HCEC 1CT (cell line): ENCODE measurements at places on chromosomes 5 and 9.

DNA sequence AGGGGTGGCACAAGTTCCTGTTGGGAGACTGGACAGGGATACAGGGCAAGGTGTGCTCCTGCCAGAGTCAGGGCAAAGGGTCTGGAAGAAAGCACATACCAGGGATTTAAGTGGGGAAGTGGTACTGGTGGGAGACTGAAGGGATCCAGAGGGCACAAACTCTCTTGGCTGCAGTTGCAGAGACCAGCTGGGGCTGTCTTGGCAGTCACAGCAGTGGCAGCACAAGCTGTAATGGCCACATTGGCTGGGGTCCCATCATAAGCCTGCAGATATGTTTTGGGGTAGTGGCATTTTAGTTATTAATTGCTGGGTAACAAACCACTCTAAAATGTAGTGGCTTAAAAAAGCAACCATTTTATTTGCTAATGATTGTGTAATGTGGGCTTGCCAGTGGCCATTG lies 492.2 kb downstream of the ENC1 start:
- no peak for DNase-seq

GRCh38 chr5:94998670-94999069 lies 286.2 kb downstream of the MCTP1 start:
- DNase-seq = no peak

- DNase-seq = no peak
Measured at GRCh38 chr5:173733831-173734501, 117.5 kb upstream of the BOD1 start.

GRCh38 chr5:159917994-159918393 lies 1.7 kb downstream of the ADRA1B start:
- DNase-seq = no peak

- peak; percentile 83 for DNase-seq
Measured at GRCh38 chr9:16521868-16522411, 348.5 kb downstream of the BNC2 start.

DNA sequence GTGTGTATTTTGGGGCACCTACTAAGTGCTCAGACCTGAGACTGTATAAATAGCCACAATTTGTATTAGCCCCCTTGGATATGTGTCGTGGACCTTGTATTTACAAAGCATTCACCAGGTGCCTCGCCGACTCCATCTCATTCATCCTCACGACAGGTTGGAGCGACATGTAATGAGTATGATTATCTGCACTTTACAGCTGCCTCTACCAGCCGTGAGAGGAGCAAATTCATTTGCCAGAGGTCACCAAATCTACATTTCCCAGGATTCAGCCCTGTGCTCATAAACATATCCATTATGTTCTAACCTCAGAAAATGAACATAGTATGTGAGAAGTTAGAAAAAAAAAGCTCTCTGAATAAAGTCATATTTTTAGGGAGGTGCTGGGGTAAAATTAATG lies 167.4 kb downstream of the ZDHHC21 start:
- DNase-seq = no peak

- no peak for DNase-seq
Measured at GRCh38 chr5:176743136-176743861, 67.1 kb upstream of the UNC5A start.

DNA sequence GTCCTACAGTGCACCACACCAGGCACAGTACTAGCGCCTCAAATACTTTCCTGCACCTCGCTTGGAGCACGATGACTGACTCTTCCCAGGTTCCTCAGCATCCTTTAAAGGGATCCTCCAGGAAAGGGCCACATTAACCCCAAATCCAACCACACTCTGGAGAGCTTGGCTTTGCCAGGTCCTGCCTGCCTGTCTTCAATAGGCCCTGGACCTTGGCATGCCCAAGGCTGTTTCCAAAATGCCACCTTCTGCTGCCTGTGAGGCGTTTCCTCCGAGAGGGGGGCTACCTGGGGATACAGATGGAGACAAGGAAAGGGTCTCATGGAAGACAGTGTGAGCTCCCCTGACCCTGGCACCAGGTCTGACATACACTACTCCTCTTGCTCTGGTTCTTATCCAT lies 169.9 kb downstream of the DAB2IP start:
- DNase-seq = no peak

GRCh38 chr9:4197548-4197947 lies 102.3 kb downstream of the GLIS3 start:
- DNase-seq = no peak

GRCh38 chr5:67015541-67016191 lies 180.9 kb downstream of the CD180 start:
- peak; percentile 51 for DNase-seq

- no peak for DNase-seq
Measured at GRCh38 chr5:153794327-153794726, 244.4 kb downstream of the FAM114A2 start.

- DNase-seq = peak; percentile 37
Measured at GRCh38 chr5:78328585-78329173, 31.7 kb upstream of the SCAMP1 start.

- no peak for DNase-seq
Measured at GRCh38 chr5:149667084-149667828, 62.9 kb upstream of the PPARGC1B start.

DNA sequence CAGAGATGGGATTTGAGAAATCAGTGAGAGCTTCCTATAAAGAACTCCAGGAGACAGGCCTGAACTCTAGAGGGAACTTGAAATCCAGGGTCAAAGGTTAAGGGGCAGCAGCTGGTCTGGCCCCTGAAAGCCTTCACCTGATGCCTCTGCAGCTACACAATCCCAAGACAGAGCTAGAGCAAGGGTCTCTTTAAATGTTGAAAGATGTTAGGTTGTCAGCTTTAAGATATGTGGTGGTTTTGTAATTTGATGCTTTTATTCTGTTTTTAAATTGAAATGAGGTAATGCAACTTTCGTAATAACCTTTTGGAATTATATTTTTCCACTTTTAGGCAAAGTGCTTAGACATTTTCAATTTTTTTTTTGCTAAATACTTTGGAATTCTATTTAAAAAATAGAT lies 2.4 kb downstream of the SOWAHA start:
- DNase-seq = peak; percentile 69

DNA sequence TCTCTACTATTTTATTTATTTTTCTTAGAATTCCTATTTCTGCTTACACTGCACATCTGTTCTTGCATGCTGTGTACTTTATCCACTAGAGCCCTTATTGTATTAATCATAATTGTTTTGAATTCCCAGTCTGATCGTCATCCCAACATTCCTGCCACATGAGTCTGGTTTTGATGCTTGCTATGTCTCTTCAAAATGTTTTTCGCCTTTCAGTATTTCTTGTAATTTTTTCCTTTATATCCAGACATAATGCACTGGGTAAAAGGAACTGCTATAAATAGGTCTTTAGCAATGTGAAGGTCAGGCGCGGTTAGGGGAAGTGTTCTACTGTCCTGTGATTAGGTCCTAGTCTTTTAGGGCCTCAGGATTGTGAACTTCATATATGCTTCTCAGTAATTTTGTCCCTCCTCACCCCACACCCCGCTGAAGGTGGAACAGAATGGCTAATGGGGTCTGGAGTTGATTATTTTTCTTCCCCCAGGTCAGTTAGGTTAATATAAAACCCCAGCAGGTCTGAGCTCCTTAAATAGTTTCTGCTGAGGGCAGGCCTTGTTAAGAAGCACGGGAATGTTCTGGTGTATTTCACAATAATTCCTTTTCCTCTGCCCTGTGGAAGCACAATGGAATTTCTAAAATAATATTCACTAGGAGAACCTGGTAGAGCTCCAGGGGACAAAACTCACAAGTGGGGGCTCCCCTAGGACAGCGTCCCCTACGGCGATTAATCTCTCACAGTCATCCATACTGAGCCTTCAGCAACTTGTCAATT lies 146.6 kb upstream of the TUT7 start:
- peak; percentile 98 for DNase-seq

GRCh38 chr5:36744773-36745589 lies 131.6 kb upstream of the NIPBL start:
- DNase-seq = peak; percentile 7

DNA sequence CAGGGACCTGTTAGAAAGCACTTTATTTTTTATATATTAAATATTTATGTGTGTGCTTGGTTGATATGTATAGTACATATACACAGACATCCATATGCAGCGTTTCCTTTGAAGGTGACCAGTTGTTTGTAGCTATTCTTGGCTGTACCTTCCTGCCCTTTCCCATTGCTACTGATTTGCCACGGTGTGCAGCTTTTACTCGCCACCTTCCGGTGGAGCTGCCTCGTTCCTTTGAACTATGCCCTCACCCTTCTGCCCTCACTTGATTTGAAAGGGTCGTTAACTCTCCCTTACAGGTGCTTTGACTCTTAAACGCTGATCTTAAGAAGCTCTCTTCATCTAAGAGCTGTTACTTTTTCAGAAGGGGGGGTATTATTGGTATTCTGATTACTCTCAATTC lies 20.5 kb downstream of the RGMB start:
- no peak for DNase-seq

- DNase-seq = no peak
Measured at GRCh38 chr5:88662846-88663245, 220.1 kb downstream of the MEF2C start.

DNA sequence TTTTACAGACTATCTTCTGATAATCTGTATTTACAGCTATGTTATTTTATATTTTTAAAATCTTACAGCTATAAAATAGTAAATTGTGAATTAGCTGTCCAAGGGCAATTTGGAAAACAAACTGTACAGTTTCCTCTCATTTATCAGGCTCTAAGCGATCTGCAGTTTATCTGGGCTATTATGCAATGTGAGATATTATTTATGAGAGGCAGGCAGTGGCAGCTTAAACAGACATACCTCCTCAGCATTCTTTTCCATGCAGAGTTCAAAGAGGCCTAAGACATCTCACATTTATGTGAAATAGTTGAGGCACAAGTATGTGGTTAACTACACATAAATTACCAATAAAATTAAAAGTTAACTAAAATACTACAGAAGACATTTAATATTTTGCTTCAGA lies 10.2 kb downstream of the NIPSNAP3B start:
- DNase-seq = no peak

DNA sequence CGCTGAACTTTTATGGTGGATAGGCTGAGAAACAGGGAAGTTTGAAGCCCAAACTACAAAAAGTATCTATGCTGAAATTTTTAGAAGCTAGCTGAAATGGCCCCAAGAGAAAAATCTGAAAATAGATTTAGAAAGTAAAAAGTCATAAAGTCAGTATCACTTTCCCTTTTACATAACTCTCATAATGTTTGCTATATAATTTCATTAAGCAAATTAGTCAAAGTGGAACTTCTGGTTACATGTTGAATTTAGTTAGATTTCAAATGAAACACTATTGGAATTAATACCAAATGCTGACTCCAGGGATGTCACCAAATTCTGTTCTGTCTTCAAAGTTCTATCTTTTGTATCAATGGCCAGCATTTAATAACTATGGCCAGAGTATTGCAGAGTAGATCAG lies 126.9 kb downstream of the TTC39B start:
- no peak for DNase-seq

- no peak for DNase-seq
Measured at GRCh38 chr9:110935829-110936228, 102.4 kb downstream of the LPAR1 start.
